Left renal pelvis (tissue), 4 donors: ENCODE measurements at places on chromosomes 2 and 18.

- no peak for DNase-seq
Measured at GRCh38 chr2:226117510-226118065, 682.0 kb downstream of the IRS1 start.

DNA sequence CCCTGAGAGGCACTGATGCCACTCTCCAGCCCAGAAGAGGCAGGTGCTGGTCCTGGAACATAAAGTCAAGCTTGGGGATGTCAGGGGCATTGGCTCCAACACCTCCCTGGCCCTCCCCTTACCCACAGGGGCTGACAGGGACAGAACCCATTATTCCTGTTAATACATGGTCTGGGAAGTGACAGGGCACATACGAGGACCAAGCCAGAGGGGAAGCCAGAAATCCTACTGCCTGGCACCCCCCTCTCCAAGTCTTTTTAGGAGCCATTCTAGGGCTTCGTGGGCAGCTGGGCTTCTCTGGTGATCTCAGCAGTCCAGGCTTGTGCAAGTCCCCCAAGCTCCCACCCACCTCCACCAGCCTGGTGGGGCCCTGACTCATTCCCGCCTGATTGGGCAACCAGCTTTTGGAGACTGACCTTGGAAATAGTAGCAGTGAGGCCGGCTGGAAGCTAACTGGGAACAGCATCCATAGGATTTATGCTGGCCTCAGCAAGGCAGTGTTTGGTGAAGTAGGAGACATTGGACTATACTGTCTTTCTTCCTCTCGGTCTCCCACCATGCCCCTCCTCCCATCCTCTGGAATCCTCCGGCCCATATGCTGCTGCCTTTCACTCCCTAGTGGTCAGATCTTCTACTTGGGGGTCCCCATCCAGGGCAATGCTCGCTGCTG is 86.4 kb upstream of the HK2 start:
- no peak for DNase-seq

DNA sequence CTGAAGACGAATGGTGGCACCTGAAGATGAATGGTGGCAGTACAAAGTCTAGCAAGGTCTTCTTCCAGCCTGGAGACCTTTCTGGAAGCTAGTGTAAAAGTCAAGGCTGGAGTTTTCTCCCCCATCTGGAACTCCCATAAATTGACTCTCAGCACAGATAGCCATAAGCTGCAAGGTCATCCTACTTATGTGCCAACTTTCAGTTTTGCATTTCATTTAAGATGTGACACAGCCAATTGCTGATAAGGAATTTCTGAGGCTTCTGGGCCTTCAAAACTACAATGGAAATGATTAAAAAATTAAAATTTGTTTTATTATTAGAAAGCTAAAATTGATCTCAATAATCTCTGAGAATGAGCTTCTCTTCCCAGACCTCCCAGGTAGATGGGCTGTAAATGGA is 10.2 kb downstream of the XDH start:
- no peak for DNase-seq

GRCh38 chr2:66271777-66272176 is 163.1 kb upstream of the MEIS1 start:
- no peak for DNase-seq
